Small intestine (tissue), 16 donors: ENCODE measurements at places on chromosomes 16 and 17.

- DNase-seq, result no peak
These were observed 10.9 kb downstream of the RNF112 start for GRCh38 chr17:19421926-19422325.

- peak; percentile 93 for DNase-seq
These were observed 8.3 kb downstream of the CARD14 start for GRCh38 chr17:80177986-80178595.

DNA sequence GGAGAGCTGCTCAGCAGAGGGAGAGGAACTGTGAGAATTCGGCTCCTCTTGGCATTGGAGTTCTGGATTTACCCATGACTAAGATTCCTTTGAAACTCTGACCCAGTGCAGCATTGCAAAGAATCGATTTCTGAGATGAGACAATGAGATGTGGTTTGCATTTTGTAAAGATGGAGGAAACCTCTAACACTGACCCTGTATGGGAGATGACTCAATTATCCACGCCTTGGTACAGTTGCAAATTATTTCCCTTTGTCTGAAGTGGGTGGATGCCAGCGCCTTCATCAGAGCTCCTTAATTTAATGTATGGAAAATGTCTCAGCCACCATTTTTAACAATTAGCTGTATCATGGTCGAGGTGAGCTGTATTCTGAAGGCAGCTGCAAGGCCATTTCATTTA is 53.4 kb downstream of the NUP93 start:
- DNase-seq, result no peak

GRCh38 chr17:73365906-73366623 is 54.3 kb upstream of the CDC42EP4 start:
- DNase-seq, result no peak

DNA sequence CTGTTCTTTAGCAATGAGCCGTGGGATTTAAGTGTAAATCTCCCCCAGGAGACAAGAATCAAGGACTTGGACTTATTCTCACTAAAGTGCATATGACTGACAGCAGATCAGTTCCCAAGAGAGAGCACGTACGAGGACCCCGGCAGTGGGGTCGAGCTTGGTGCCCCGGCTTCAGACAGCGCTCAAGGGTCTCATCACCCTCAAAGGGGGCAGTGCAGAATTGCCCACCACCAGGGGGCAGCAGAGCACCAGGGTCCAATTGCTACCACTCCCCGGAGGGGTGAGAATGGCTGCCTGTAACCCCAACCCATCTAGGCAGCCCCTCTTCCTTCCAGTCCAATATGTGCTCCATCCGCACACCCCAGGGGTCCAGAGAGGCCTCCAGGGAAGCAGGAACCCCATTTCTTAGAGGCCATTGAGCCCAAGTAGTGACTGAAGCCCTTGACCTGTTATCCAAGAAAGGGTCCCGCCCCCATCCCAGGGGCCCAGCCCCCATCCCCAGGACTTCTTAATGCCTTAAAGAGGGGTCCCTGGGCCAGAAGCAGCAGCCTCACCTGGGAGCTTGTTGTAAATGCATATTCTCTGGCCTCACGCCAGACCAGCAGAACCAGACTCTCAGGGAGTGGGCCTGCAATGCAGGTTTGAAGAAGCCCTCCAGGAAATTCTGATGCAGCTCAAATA is 86.1 kb downstream of the ZDHHC7 start:
- DNase-seq, result peak; percentile 42

GRCh38 chr17:10325031-10325695 is 47.6 kb downstream of the MYH13 start:
- DNase-seq, result no peak

GRCh38 chr17:33072421-33073161 is 80.9 kb downstream of the SPACA3 start:
- DNase-seq, result no peak

GRCh38 chr17:78896091-78896833 is 6.7 kb downstream of the CEP295NL start:
- DNase-seq, result no peak

- no peak for DNase-seq
These were observed 56.1 kb upstream of the RBL2 start for GRCh38 chr16:53378138-53378537.

DNA sequence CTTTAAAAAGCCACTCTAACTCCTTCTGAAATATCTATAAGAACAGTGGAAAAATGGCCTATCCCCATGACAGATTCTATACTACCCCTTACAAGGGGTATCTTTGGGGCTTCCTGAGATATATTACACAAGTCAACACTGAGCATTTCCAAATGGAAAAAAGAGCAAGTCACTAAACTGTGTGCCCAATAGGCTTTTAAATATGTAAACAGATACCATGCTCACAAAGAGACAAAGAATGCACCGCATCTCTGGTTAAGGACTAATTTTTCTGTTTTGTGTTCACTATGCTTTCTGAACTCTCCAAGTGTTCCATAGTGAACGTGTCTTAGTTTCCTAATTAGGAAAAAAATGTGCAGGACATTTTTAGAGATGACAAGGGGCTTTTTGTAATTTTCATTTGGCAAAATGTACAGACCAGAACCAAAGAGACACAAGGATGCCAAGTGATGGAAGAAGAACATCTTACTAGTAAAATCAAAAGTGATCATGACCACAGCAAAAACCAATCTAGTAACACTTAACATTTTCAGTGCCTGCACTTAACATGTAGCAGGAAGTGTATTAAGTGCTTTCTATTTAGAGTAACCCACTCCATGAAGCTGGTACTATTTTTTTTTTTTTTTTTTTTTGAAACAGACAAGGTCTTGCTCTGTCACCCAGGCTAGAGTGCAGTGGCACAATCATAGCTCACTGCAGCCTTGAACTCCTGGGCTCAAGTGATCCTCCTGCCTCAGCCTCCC is 21.5 kb downstream of the MYH11 start:
- no peak for DNase-seq

- no peak for DNase-seq
These were observed 7.5 kb upstream of the GJD3 start for GRCh38 chr17:40372031-40372430.

DNA sequence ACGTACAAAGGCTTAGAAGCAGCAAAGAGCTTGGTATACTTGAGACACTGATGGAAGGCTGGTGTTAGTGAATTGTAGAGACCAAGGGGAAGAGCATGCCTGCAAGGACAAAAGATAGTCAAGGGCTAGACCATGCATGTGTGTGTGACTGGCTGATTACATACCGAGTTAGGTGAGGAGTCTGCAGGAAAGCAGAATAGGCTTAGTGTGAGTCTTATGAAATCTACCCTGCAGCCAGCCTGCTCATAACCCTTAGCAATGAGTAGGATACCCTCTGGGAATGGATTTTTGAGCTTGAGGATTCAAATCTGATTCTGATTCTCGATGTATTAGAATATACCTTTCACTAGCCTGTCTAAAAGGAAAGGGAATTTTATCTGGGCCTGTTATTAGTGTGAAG is 77.0 kb downstream of the TANGO6 start:
- no peak for DNase-seq
